NCI-H226 (cell line): ENCODE measurements at places on chromosomes 1 and 21.
A peak's percentile ranks its signal among the peaks of the same experiment; 100 is the strongest.

GRCh38 chr1:181134543-181135436 lies 46.3 kb downstream of the IER5 start:
- DNase-seq: peak; percentile 53

- no peak for DNase-seq
Measured at GRCh38 chr21:14688412-14688811, 142.3 kb upstream of the SAMSN1 start.

DNA sequence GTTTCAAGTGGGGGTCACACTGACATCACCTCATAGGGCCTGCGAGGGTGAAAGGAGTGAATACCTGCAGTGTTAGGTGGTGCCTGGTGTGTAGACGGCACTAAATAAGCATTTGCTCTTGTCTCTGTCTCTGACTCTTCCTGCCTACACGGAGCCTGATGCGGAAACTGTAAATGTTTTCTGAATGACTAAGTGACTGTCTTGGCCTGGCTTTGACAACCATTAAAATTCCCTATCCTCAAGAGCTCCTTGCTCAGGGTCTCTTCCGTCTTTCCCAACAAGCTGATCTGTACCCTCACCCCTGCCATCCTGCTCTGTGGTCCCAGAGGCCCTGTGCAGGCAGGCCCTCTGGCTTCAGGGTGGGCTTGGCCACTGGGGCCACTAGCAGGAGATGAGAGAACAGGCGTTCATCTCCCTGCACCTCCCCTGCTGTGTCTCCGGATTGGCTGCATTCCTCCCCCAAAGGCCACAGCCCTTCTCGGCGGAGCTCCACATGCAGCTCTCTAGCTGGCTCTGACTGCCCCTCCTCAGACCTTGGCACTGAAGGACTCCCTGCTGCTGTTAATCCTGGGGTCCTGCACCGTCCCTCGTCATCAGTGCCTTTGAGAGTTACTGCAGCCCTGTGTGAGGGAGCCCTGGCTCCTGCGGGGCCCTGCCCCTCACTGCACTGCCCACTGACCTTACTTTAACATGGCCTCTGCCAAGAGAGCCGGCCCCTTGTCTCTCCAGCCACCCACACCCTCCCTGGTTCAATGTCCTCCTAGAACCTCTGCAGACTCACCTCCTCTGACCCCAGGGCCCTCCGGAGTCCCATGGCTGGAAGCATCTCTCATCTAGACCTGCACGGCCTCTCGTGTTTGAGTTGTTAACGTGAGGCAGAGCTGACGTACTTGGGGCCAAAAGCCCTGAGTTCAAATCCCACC lies 211.1 kb downstream of the MATN1 start:
- peak; percentile 66 for DNase-seq

DNA sequence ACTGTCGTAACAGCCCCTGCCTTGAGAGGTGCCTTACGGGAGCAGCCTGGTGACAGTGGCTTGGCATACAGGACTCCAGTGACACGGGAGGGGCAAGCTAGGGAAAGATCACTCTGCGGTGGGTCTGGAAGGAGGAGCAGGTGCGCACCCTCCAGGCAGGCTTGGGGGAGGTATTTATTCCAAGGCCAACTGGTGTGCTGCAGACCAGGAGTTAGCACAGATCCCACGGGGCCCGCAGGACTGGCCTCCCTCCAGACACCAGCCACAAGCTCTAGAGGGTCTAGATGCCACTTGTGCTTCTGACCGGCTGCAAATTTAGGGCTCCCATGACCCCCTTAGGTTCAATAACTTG lies 22.1 kb downstream of the PSEN2 start:
- no peak for DNase-seq

DNA sequence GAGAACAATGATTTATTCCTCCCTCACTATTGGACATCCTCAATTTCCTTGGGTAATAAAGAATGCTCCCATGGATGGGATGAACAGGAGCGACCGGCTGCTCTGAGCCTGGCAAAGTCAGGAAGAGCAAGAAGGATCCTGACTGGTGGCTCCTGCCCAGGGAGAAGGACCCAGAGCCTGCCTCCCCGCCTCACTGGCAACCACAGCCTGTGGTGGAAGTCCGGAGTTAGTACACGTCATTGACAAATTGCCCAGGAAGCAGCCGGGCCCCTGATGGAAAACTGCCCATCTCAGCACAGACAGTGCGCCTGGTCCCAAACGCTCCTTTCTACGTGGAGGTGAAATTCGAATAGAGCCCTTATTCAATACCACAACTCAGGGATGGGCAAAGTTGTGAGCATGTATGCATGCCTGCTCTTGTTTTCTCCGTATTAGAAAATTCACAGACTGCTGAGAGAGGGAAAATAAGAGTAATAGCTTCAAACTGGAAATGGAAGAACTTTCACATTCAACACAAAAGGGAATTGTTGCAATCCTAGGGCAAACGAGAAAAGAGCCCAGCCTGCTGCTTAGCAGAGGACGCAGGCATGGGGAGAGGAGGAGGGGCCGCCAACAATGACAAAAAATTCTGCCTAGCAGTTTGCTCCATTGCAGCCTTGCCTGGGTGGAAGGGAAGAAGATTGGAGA lies 397.1 kb upstream of the VAMP3 start:
- no peak for DNase-seq

DNA sequence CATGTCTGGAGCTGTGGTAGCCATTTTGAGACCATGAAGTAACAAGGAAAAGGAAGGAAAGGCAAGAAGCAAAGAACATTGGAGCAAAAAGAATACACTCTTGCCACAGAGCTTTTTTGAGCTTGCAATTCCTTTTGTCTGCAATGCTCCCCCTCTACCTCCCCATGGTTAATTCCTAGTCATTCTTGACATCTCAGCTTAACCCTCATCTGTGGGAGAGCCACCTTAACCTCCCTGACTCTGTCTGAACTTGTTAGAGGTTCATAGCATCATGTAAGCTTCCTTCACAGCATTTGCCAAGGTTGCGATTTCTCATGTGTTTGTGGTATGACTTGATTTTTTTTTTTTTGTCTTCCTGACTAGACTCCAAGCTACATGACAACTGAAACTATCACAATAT lies 564.1 kb upstream of the PLXNA2 start:
- no peak for DNase-seq

DNA sequence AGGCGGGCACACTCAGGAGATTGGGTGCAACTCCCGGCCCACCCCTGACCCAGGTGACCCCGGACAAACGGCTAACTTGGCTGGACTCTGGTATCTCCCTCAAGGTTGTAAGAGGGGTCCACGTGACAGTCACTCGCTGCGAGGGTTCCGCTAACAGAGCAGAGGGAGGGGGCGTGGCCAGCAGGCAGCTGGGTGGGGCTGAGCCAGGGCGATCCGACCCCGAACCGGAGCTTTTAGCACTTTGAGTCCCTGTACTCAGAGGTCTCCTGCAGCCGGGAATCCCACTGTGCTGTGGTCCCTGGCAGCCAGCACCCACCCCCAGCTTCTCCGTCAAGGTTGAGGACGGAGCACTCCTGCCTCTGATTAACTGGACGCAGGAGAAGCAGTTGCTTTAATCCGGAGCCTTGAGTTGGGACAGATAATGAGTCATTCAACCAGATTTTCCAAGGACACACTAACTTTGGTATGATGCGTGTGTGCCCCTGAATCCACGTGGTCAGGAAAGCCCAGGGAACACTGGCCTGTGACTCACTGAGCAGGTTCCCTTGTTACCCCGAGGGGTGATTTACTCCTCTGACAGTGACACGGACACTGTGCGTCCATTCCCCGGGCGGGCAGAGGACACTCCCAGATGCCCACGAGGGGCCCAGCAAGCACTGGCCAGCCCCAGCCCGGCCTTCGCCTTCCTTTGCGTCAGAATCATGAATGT lies 16.8 kb downstream of the TRPM2 start:
- peak; percentile 4 for DNase-seq
